ENCODE measurements at places on chromosomes 5 and 9.
A peak's percentile ranks its signal among the peaks of the same experiment; 100 is the strongest.

DNA sequence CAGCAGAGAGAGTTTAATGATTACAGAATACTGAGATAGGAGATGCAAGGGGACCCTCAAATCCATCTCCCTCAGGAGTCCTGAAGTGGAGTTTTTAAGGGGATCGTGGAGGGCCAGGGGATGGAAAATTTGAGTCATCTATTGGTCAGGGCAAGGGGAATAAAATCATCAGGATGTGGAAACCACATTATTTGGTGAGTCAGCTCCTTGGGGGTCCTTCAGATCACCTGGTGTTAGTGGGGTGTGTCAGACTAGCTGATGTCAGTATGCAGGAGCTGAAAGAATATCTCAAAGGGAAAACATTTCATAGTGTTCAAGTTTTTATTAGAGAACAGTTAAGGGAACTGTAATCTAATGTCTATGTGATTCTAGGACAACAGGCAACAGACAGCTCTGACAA, 183.0 kb upstream of the FTMT start:
- no peak for DNase-seq

- DNase-seq = no peak
These were observed 426.2 kb downstream of the ANXA1 start for GRCh38 chr9:73577848-73578247.

DNA sequence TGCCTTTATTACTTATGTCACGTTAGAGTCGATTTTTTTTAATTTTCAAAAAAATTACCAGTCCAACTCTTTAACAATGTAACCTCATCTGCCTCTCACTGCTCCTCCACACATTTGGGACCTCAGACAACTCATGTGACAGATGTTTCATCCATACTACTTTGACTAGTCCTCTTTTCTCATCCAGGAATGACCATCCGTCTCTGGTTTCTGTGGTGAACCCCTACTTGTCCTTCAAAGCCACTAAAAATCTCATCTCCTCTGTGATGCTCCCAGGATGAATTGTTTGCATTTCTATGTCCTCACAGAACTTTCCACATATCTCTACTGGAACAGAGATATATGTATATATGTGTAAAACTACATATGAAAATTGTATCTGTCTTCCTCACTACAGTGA, 149.8 kb upstream of the ZNF462 start:
- no peak for DNase-seq

- DNase-seq = no peak
These were observed 58.6 kb upstream of the ZSWIM6 start for GRCh38 chr5:61273279-61273975.

DNA sequence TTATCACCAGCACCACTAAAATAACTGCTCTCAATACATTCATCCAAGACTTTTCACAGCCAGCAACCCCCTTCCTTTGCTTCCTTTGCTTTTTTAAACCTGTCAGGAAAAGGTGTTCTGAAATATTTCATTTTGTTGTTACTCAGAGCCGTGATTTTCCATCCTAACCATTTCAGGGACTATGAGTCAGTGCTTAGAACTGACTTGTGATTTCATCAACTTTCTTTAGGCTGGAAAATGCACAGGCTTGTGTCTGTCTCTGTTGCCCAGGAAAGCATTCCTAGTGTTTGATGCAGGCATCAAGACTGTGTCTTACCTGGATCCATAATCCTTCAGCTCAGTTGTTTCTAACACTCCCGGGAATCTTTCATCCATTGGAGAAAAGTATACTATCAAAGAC, 805.6 kb downstream of the BRINP1 start:
- DNase-seq = no peak

- peak; percentile 11 for DNase-seq
These were observed 145.0 kb downstream of the ADCY2 start for GRCh38 chr5:7540736-7541485.

- DNase-seq = no peak
These were observed 246.1 kb upstream of the TUT7 start for GRCh38 chr9:86600291-86600690.

GRCh38 chr9:123861086-123861755, 68.7 kb downstream of the DENND1A start:
- no peak for DNase-seq

DNA sequence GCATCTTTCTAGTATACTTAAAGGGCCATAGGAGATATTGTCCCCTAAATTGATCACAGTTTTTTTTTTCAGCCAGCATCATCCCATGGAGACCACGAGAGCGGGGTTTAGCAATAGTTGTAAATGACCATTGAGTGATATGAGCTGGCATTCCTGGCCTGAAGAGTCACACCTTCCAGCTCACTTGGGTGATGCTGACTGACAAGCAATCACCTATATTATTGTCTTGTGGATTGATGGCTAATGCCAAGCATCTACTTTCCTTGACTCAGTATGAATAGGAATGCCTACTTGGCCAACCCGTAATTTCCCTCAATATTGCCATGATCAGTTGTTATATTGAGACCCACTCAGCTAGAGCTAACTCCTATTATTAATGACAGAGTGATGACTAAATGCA, 70.5 kb downstream of the ADAMTSL1 start:
- no peak for DNase-seq

DNA sequence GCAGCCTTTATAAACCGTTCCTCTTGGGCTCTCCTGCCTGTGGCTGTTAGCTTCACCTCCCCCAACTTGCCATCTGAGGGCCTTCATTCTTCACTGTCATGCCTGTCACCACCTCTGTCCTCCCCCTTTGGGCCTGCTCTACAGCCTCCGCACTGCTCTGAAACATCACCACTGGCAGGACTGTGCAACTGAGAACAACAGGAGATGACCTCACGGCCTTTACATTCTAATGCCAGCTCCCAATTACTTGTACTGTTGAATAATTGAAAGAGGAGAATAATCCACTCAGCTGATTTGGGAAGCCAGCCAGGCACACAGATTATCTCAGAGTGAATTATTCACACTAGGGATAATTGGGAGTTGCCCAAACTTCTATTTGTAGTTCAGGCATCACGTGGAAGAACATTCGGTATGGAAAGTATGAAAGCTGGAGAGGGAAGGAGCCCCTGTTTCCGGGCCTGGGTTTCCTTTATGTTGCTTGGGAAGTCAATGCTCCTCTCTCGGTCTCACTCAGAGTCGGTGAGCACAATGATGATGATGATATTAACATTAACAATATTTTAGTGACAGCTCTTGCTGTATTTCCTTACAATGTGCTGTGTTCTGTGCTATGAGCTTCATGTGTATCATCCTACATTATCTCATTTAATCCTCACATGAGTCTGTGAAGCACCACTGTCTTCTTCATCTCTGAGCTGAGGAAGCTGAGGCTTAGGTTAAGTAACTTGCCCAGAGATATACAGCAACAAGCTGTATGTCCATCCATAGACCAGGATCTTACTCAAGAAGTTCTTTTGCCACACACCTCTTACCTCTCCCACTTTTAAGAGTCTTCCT, 99.3 kb upstream of the LRRTM2 start:
- DNase-seq = no peak

DNA sequence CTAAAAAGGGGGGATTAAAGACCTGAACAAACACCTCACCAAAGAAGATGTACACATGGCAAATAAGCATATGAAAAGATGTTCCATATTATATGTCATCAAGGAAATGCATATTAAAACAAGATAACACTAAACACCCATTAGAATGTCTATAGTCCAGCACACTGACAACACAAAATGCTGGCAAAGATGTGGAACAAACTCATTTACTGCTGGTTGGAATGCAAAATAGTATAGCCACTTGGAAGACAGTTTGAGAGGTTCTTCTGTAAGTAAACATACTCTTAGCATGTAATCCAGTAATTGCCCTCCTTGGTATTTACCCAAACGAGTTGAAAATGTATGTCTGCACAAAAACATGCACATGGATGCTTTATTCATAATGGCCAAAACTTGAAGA, 73.6 kb downstream of the RGMB start:
- DNase-seq = no peak

DNA sequence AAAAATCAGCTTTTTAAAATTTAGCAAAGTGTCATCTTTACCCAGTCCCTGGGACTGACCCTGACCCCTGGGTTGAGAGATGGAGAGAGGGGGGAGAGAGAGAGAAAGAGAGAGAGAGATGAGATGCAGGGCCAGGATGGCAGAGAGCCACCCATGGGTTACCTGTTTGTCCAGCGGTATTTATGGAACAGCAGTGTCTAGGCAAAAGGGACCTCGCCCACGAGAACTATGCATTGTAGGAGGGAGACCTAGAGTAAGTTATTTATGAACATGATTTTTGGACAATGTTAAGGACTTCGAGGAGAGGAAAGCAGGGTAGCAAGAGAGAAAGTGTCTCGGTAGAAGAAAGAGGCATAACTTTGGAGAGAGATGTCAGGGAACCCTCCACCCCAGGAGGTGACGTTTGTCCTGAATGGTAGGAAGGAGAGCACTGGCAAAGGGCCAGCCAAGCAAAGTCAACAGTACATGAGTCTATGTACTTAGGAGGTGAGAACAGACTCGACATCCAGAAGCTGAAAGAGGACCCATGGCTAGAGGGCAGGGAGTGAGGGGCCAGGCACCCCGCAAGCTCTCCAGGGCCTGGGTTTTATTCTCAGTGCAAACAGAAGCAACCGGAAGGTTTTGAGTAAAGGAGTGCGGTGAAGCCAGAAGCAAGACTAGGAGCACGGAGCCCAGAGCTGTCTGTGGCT, 30.5 kb upstream of the MSX2 start:
- no peak for DNase-seq

GRCh38 chr5:82349652-82350051, 71.5 kb upstream of the RPS23 start:
- peak; percentile 27 for DNase-seq

GRCh38 chr5:172603251-172603806, 37.7 kb upstream of the NEURL1B start:
- no peak for DNase-seq

GRCh38 chr9:102514541-102514940, 480.6 kb upstream of the CYLC2 start:
- no peak for DNase-seq

DNA sequence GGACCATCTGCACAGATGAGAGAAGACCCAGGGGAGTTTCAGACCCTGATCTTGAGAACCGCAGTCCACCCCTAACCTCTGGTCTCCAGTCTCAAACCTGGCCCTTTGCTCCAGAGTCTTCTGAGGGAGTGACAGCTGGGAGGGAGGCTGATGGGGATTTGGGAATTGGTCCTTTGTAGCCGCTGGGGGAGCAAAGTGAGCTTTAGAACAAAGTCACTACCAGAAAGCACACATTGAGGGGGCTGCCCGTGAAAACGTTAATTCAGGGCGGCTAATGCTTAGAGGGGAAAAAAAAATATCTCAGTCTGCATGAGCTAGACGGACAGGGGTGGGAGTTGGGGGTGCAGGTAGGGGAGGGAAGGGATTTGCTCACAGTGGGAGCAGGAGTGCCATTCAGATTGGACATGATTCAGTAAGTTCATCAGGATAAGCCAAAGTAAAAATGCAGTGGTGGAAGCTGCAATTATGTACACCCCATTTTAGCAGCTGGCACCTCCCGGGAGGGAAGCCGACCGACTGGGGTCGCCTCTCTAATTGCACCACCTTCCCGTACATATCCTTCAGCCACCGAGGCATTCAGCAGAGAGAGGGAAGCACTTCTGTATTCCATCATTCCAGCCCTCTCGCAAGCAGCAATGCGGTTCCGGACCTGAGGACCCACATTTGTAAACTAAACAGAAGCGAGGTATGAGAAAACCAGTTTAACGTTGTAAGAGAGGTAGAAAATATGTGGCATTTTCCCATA, 123.4 kb upstream of the RETREG1 start:
- no peak for DNase-seq
